ENCODE measurements at places on chromosomes 11 and 22. TPM values are rescaled to one million over a fixed set of nuclear protein-coding genes. Genes with fewer than 3 reads are reported as not detected.

The MYRF gene
- polyA plus RNA-seq: 1.5 TPM

The ENTHD1 gene
- not detected for polyA plus RNA-seq

DNA sequence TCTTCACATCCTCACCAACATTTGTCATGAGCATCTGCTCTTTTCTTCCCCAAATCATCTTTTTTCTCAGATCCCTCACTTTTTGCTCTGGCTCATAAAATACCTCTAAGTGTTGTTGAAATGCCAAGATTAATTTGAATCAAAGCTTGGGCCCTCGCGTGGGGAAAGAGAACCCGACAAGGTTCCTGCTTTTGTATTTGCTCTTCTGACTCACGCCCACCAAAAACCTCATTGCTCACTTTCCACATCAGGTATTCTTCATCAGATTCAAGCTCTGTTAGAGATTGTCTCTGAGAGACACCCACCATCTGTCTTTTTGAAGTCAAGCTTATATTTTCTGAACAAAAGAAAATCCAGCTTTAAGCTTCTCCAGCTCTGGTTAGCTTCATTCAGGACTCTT is 52.9 kb upstream of the FBXO3 start:
- no peak for DNase-seq

DNA sequence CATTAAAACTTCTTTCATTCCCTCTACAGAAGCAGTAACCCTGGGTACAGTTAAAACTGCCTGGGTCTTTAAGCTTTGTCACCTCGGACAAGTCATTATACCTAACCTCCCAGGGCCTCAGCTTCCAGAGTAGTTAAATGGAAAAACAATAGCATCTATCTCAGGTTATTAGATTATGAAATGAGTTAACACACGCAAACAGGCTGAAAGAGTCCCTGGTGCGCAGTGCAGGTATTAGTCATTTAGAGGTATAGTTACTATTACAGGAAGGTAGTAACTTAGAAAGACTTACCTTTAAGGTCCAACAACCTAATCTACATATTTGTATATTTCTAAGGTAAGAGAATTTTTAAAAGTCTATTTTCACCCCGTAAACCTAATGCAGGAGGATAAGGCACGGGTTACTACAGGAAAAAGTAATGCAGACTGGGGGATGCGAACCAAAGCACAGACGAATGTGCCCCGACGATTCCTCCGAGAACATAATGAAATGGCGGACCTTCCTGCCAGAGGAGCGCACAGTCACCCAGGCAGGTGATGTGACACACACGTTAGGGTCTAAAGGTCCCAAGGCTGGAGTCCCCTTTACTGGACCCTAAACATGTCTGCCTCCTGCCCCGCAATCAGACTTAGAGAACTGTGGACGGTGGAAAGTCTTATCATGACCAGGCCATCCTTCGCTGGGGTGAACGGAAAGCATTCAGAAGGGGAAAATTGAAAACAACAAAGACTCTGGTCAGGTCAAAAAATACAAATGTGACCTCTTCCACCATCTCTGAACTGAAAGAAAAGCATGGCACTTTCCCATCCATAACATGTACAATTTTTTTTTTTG is 1.3 kb downstream of the NAP1L4 start:
- no peak for DNase-seq

DNA sequence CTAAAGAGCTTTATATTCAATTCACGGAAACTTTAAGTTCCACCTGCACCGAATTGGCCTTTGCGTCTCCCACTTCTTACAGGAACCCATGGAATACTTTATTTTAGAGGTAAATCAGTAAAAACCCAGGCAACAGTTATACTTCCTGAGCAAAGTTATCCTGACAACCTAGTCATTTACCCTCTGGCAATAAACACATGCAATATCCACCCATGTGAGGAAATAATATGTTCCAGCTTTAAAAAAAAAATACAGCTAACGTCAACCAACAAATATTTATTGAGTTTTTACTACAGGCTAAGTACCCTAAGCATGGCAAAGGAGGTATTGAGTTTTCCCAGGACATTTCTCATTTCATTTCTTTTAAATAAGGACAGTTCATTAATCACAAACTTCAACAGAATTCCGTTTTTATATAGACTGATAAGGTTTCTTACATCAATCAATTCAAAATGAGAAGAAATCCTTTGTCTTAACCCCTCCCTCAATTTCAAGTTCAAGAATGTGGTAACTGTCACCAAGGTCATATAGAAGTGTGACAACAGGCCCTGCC is 38.3 kb upstream of the CCDC34 start:
- DNase-seq: no peak

- no peak for DNase-seq
Measured at GRCh38 chr11:131980888-131981668, 610.7 kb downstream of the NTM start.

- no peak for DNase-seq
Measured at GRCh38 chr11:8732748-8733241, 50.2 kb downstream of the RPL27A start.

DNA sequence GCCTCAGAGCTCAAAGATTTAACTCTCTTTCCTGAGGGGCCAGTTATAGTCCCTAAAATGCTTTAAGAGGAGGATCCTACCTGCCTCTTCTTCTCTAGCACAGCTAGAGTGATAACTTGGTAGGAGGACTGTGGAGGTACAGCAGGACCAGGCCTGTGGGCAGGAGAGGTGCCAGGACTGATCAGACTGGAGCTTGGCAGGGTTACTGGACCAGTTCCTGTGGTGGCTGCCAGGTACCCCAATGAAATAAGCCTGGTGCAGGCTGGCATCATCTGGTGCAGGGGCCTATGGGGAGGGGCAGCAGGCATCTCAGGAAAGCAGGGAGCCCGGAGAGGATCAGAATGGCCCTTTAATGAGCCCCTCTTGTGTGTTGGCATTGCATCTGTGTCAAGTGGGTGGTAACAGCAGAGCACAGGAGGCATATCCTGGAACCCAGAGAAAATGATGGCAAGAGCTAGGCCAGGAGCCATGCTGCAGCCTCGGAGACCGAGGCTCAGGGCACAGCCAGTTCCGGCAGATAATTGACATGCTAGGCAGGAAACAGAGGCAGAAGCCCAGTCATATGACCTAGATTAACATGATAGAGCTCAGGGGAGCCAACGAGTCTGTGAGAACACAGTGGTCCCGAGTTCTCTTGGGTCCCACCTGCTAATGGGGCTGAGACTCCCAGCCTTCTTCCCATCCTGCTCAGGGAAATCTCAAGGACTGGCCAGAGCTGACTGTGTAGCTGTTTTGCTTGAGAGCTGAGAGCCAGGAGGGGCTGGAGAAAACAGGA is 187.5 kb upstream of the ZBED5 start:
- DNase-seq: no peak

DNA sequence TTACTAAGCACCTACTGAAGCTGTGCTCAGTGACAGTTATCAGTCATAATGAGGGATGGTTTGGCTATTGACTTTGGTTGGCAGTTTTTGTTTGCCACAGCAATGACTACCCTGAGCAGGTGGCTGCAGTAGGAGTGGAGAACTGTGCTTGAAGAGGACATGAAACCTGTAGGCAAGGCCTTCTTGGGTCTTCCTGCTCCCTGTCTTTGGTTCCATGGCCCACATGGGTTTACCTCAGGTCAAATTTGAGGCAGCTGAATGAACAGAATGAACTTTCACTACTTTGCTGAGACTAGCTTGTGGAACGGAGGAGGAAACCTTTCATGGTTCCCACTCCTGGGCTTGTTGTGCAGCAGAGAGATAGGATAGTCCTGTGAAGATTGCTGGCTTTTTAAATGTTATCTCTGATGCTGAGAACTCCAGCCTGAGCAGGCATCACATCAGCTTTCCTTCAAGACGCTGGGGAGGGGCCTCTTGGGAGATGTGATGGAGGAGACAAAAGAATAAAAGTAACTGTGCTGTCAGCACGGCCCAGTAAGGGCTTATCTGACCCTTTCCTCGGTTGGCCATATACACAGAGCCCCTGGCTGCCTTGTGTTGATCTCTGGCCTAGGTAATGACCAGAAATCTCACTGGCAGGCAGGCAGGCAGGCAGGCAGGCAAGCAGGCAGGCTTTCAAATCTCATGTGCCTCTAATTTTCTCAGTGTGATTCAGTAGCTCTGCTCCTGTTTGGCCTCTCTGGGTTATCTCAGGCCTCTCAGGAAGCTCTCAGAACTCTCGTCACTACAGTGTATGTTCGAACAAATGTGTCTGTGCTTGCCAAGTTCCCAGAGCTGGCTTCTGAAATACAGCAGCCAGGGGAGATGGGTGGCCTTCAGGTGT is 12.0 kb downstream of the STIM1 start:
- DNase-seq: no peak

- no peak for DNase-seq
Measured at GRCh38 chr11:78039919-78040671, 17.0 kb upstream of the KCTD14 start.

DNA sequence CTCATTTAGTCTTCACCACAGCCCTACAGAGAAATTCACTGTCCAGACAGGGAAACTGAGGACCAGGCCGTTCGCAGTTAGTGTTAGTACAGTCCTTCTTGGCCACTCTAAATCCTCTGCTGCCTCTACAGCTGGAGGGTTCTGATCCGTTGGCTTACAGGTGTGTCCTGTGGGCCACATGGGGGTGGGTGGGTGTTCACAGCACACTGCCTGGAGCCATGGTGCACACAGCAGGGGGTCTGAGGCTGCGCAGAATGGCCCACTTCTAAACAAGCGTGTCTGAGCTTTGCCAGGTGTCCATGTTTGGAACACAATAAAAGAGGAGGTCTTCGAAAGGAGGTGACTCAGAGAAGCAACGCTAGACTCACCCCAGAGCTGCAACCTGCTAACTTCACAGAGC is 249.0 kb downstream of the ST3GAL4 start:
- DNase-seq: no peak

- peak; percentile 45 for DNase-seq
Measured at GRCh38 chr11:110513846-110514437, 84.2 kb downstream of the FDX1 start.

GRCh38 chr22:26461188-26461810 is 22.3 kb downstream of the HPS4 start:
- DNase-seq: peak; percentile 44
